ENCODE measurements at places on chromosomes 5 and 9.

DNA sequence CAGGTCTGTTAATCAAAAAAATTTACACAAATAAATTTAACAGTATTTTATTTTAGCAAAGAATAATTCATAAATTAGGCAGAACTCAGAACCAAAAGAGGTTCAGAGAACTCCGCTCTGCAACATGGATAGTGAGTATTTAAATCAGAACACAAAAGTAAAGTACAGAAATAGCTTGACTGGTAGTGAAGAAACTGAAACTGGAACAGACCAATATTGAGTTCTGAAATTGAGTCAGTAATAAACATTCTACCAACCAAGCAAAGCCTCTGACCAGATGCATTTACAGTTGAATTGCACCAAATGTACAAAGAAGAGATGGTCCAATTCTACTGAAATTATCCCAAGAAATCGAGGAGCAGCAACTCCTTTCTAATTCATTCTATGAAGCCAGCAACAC, 1542.8 kb downstream of the EFNA5 start:
- no peak for DNase-seq

DNA sequence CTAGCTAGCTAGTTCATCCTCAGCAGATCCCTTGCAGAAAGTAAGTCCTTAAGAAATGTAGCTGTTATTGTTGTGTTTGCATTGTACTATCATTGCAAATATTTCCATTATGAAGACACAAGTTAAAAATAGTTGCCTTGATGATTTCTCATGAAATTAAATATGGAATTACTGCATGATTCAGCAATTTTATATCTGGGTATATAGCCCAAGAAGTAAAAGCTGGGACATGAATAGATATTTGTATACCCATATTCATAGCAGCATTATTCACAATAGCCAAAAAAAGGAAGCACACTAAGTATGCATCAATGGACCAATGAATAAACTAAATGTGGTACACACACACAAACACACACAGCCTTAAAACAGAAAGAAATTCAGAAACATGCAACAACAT, 6.8 kb downstream of the IFNB1 start:
- DNase-seq, result no peak

- DNase-seq, result no peak
Observed at GRCh38 chr9:95343725-95344287, 26.3 kb upstream of the FANCC start.

DNA sequence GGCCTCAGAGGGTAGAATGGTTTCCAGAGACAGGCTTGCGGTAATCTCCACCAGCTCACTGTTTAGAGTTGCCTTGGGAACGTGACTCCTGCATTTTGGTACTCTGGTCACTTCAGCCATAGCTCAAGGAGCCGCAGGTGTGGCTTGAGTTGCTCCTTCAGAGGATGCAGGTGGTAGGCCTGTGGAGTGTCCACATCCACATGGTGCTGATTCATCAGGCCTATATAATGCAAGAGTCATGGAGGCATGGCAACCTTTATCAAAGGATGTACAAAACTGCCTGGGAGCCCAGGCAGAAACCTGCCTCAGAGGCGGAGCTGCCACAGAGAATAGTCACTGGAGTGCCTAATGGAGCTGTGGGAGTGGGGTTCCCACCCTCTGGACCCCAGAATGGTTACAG, 114.2 kb downstream of the ANXA1 start:
- DNase-seq, result no peak

DNA sequence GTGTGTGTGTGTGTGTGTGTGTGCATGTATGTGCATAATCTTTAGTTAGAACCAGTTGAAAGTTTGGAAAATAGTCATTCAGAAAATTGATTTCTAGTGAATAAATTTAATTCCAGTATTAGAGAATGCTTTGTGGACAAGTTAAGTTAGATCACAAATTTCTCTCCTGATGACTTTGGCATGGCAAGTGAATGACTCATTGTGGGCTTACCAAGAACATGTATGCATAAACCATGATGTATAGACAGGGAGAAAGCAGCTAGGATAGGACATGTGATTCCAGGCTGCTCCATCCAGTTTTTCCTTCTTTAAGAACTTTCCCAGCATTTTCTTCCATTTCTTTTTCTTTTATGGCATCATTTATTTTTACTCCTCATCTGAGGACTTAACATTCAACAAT, 85.7 kb upstream of the SGCD start:
- DNase-seq, result no peak

GRCh38 chr5:120122703-120123102, 341.4 kb upstream of the PRR16 start:
- no peak for DNase-seq

DNA sequence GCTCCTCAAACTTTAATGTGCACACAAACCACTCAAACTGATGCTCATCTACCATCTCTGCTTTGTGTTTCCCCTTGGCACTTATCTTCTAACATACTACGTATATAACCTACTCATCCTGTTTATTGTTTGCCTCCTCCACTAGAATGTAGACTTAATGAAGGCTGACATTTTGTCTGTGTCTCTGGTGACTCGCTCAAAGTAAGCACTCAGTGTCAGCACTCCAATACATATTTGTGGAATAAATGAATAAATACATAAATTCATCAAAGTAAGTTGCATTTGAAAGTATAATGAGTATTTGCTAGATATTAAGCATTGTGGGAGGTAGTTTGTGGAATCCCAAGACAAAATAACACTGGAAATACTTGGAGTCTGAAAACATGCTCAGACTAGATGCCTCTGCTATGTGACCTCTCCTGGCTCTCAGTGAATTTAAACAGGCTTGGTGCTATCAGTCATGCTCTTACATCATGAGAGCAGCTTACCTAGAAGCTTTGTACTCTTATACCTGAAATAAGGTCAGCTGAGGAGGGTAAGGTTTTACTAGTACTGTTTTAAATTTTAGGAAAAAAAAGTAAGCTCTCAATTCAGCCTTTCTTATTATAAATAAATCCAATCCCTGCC, 37.0 kb upstream of the RANBP6 start:
- no peak for DNase-seq

DNA sequence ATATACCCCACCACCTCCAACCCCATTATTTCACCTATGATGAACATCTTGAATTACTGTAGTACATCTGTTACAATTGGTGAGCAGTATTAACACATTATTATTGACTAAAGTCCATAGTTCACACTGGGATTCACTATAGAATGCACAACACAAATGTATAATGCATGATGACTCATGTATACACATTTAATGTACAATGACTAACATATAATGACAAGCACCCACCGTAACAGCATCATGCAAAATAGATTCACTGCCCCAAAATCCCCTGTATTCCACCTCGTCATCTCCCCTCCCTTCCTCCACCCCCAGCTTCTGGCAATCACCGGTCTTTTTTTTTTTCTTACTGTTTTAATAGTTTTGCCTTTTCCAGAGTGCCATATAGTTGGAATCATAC, 47.1 kb upstream of the NEK6 start:
- DNase-seq, result no peak

GRCh38 chr9:89453452-89453851, 44.5 kb downstream of the SEMA4D start:
- DNase-seq, result no peak

DNA sequence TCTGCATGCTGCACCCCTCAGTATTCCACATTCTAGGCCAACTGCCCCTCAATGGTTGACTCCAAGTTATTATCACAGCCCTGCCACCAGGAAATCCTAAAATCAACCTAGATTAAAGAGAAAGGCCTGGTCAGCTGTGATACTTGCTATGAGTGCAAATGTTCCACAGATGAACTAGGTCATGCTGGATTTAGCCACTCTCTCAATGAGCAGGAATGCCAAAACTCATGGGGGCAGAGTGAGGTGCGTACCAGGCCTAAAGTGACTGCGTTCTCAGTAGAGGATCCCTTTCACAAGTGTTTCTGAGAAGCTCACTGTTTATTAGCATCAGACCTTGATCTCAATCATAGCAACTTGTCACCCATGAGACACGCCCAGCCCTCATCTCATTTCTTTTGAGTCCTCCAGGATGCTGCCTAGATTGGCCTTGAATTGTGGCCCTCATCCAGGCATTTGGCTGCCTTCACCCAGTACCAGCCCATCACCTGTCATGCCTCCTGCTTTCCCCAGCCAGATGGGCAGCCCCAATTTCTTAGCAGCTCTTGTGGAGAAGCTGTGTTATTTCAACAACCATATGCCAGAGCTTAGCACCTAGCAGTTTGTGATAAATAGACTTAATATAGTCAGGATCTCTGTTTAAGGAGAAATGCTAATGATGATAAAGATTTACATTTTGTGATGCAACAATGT, 383.9 kb downstream of the CTNND2 start:
- no peak for DNase-seq

DNA sequence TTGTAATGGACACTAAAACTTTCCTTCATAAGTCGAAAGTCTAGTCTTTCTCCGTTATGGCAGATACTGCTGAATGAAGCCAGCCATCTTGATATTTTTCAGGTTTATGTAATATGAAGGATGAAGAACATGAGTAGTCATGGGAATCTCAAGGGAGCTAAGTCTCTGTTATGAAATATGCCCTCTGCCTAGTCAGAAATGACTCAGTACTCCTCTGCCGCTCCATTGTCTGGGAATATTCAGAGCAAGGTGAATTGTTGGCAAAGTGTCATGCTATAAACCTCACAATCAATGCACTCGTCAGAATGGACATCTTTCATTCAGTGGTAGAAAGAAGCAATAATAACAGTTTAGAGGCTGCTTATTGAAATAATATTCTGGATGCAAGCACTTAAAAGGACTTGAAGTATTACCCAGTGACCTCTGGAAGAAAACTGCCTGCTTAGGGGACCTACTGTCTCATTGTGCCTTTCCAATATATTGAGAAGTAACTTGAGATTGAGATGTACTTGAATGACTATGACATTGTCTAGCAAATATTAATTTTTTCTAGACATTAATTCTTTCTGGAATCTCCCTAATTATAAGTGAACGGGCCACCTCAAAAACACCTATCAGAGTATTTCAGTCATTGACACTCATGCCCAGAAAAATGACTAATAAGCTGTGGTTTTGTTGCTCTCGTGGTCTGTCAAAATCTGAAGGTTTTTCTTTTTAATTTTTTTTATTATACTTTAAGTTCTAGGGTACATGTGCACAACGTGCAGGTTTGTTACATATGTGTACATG, 1011.5 kb upstream of the ACO1 start:
- no peak for DNase-seq

DNA sequence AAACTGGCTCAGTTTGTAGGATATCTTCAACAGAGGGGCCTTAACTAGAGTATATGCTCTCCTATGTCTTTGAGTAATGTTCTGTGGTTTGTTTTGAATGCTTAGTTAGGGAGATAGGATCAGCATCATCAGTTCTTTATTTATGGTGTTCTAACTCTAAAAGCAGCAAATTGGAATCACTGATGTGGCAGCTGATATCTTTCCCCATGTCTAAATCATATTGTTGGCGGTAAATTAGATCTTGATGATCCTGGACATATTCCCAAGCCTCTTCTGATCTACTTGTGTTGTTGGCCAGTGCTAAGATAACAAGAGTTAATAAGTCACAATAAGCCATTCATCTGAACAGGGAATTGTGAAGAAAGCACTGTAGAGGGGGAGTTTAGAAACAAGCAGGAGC, 332.4 kb upstream of the DAB2 start:
- DNase-seq, result no peak

DNA sequence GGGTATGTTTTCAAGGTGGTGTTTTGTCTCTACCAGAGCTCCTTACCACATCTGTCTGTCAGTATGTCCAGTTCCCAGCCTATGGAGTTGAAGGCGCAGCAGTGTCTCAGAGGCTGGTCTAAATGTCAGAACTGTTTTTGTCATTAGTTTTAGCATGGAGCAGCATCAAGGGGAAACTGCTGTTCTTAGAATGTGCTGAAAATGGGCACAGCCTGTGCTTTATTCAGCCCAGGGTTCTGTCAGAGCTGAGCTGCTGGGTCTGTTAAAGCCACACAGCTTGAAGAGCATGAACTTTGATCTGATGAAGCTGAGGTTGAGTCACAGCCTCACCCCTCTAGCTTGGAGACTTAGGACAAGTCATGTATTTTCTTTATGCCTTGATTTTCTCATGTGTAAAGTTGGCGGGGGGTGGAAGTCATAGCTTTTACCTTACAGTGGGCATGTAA, 71.9 kb downstream of the RALGPS1 start:
- no peak for DNase-seq

GRCh38 chr5:76202182-76202581, 119.0 kb downstream of the SV2C start:
- DNase-seq, result no peak

DNA sequence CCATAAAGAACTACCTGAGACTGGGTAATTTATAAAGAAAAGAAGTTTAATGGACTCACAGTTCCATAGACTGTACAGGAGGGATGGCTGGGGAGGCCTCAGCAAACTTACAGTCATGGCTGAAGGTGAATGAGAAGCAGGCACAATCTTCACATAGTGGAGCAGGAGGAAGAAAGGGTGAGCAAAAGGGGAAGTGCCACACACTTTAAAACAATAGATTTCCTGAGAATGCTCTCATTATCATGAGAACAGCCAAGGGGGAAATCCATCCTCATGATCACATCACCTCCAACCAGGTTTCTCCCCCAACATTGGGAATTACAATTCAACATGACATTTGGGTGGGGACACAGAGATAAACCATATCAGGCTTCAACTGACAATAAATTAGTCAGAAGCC, 664.9 kb downstream of the TAF11L14 start:
- DNase-seq, result no peak

DNA sequence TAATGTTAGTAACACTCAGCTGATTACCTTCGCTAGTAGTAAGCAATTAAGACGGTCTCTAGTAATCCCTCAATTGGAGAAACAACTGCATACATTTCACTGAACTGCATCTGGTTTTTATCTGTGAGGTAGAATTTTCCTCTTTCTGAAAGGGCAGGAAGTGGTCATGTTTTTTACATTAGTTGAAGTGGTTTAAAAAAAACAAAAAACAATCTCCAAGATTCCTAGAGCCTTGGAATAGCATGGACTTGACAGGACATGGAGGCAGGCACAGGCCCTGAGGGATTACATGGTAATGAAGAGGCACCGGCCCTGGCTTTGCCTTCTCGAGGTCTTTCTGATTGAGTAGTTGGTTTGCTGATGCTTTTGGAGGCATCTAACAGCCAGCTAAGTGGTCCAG, 25.8 kb downstream of the THBS4 start:
- DNase-seq, result no peak

- no peak for DNase-seq
Observed at GRCh38 chr5:145981589-145982571, 45.5 kb downstream of the SH3RF2 start.

DNA sequence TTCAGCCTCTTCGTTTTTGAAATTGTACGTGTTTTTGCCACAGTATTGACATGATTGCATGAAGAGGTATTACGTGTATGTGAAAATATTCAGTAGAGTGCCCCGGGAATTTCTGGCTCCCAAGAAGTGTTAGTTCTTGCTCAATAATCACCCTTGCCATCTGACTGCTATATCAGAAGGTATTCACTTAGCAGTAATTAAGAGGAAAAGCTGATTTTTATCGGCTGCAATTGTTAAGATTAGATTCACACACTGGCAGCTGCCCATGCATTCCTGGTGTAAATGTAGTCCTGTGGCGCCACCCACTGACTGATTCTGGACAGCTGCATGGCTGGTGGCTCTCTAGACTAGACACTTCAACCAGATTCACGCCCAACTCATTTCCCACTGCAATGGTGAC, 440.1 kb upstream of the ADAMTS16 start:
- no peak for DNase-seq
